NCI-H2081 treated with DMSO at 0.1 percent for 48 hours (cell line): ENCODE measurements at places on chromosomes 4 and X.

GRCh38 chr4:183852910-183853547 lies 52.1 kb upstream of the STOX2 start:
- no peak for DNase-seq

DNA sequence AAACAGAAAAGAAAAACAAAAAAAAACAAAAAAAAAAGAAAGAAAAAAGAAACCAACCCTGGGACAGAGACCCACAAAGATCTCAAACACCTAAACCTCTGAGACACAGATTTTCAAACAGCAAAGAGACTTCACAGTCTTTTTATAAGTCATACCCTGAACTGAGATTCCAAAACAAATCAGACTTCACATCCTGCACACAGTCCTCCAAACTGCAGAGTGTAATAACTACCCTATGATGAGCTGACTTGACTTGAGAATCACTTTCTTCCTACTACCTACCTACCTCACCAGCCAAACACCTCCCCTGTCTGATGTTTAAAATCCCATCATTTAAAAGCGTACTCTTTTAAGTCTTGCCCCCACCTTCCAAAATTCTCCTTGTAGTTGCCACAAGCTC lies 25.2 kb upstream of the GLOD5 start:
- DNase-seq = no peak

DNA sequence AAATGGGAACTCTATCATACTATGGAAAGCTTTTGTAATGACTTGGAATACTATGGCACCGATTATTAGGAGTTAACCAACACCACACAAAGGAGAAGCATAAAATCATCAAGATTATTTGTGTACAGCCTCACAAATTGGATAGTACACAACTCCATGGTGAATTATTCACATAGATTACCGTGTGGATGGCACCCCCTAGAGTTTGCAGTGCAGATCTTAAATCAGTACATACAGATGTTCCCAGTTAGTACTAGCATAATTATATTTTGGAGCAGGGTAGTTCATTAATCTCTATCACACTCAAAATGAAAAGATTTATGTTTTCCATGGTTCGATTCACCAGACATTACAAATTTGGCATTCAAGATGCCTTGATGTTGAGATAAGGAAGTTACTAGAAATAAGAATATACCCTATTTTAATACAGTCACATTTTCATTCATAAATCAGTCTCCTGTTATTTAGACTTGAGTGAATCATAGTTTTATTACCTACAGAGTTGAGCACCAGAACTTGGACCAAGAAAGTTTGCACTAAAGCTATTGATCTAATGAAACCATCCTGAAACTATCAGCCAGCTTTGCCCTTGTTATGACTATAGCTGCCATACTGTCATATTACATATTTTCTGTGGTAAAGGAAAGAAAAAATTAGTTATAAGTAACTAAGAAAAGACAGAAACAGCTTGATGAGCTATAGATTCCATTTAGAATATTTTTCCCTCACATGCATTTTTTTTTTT lies 531.8 kb downstream of the GLUD2 start:
- DNase-seq = no peak

GRCh38 chr4:85514117-85514516 lies 39.2 kb downstream of the ARHGAP24 start:
- no peak for DNase-seq

DNA sequence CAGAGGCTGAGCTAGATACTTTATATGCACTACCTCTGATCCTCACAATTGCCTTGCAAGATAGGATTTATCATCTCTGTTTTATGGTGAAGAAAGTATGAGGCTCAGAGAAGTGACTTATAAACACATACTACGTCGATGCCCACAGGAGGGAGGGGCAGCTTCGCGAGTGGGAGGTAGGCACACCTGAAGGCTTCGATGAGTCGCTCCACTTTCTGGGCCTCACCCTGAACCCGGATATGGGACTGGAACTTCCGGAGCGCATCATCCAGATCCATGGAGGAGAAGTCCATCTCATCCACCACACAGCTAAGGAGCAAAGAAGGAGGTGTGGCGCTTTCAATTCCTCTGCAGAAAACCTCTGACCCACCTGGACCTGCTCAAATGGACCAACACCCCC lies 22.9 kb upstream of the KDM5C start:
- no peak for DNase-seq

DNA sequence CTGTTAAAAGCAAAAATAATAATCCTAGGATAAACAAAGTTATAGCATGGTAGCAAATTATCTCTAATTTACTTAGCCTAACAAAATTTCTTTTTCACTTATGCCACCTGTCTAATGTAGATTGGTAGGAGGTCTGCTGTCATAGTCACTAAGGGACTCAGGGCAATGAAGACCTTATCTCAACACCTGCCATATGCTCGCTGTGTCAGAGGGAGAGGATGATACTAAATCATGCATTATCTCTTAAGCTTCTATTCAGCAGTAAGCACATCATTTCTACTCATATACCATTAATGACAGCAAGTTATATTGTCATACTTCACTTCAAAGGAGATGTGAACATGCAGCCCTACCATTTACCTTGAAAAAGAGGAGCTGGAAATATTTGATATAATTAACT lies 44.1 kb downstream of the AFM start:
- no peak for DNase-seq

DNA sequence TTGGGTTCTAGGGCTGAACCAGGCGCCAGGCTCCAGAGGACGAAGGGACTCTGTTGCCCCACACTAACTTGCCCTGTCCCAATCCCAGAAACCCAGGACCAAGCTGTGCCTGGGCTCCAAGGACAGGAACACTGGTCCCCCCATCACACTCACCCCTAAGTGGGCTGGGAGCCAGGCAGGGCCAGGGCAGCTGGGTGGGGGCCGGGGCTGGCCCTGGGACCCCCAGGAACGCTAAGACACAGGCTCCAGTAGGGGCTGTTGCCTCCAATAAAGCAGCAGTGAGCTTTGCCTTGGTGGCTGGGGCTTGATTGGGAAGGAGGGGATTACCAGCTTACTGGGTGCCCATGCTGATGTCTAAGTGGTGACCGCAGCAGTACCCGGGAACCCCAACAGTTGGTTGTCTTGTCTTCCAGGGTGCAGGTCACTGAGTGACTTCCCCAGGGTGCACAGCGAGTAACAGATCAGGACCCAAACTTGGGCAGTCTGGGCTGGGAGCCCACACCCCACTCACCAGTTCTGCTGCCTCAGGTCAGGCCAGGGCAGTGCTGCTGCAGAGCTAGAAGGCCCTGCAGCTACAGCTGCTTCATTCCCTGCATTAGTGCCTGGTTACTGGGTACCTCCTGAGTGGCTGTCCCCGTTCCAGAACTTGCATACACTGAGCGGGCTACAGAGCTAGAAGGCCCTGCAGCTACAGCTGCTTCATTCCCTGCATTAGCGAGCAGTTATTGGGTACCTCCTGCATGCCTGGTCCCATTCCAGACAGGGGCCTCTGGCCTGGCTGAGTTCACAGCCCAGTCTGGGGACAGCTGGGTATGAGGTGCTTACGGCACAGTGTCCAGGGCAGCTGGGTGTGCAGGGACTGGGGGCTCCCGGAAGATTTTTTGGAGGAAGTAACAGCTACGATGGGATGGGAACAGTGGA lies 9.4 kb upstream of the ADD1 start:
- no peak for DNase-seq

DNA sequence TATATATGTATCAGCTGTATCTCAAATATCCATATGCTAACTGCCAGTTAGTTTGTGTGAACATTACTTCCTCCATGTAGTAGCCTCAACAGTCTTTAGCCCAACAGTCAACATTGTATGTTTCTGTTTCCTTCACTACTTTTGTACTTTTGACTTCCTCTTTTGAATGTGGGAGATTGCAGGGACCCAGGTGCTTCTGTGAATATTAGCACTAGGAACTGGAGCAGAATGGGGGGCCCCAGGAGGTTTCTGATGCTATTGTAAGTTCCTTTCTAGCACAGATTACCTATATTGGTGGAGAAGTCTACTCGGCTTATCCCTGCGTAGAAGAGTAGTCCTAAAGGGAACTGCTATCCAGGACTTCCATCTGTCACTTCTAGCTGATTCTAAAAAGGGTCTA lies 2.3 kb downstream of the PLAC8 start:
- DNase-seq = no peak

DNA sequence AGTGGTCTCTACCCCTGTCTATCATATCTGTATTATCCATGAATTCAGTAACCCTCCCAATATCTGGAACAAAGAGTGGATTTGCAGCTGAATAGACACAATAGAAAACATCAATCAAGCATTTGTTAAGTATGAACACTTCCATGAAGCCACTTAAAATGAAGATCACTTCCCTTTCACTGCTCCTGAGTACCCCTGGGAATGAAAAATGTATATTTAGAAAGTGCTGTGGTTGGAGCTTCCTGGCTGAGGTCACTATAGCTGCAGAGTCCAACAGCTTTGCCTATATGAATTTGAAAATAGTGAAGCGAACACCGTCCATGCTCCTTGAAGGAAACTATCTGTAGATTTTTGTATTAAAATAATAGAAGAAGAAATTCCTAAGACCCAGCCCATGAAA lies 227.0 kb downstream of the DTHD1 start:
- DNase-seq = no peak

GRCh38 chr4:87029356-87029755 lies 94.5 kb downstream of the AFF1 start:
- DNase-seq = no peak

GRCh38 chr4:40363945-40364344 lies 28.8 kb downstream of the CHRNA9 start:
- DNase-seq = no peak

DNA sequence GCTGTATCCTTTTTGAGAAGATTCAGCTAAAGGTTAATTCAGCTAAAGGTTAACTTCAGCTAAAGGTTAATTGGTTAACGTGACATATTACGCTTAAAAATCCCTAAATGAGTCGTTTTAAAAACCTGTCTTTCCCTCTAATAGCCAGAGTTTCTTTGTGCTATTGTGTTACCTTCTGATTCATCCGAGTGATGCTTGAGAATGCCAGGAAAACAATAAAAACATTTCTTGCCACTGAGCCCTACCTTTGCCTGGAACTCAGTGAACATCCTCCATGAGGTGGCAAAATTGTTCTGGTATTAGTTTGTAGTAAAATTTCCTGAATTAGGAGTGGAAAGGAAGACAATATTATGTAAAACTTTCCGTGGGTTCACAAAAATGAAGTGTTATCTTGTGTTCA lies 13.7 kb upstream of the TMPRSS11E start:
- DNase-seq = no peak

GRCh38 chr4:111648056-111648455 lies 497.2 kb upstream of the FAM241A start:
- DNase-seq = no peak

DNA sequence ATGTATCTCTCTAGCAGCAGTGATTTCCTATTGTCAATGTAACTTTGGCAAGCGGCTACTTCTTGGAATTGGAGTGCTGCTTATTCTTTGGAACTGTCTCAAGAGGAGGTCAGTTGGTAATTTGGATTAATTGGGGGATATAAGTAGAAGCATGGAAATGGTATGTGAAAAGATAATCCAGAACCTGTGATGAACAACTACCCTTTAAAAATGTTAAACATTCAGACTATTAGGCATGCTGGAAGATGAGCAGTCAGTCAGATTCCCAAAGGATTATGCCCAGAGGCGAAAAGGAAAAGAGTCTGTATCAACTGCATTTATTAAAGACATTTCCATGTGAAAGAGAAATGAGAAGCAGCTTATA lies 62.5 kb downstream of the SEC24D start:
- DNase-seq = no peak
